ENCODE measurements at places on chromosomes 3 and 15.

DNA sequence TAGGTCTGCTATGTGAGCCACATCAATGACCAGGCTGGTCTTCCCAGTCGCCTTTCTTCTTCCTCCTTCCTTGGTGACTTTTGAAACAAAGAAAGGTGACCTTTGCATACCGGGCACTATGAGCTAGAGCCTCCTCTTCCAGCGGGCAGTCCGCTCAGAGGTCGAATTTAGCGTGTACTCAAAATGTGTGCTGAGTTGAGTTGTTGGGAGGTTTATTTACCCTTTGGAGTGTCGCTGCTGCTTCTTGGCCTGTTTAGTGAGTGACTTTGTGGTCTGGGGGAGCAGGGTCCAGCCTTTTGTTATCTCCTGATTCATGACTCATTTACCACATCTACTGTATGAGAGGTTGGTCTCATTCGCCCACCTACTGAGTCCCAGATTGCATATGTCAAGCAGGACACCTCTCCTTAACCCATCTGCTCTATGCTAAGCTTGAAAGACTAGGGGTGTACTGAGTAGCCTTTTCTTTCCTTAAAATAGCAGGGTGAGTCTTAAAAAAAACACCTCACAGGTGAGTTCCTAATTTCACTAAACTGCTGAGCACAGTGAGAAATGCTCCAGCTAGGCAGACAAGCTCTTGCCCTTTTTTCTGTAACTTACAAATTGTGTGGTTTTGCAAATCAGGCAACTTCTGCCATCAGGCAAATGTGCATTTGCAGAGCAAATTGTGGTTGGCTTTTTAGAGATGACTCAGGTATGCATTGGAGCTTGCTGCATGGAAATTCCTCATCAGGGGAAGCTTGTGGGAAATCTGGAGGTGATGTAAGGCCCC lies 3.2 kb upstream of the SIAH2 start:
- DNase-seq = no peak

- no peak for DNase-seq
These were observed 273.4 kb downstream of the IGSF11 start for GRCh38 chr3:118761291-118761606.

- DNase-seq = peak; percentile 91
These were observed 363.0 kb downstream of the FGF12 start for GRCh38 chr3:192364316-192364715.

DNA sequence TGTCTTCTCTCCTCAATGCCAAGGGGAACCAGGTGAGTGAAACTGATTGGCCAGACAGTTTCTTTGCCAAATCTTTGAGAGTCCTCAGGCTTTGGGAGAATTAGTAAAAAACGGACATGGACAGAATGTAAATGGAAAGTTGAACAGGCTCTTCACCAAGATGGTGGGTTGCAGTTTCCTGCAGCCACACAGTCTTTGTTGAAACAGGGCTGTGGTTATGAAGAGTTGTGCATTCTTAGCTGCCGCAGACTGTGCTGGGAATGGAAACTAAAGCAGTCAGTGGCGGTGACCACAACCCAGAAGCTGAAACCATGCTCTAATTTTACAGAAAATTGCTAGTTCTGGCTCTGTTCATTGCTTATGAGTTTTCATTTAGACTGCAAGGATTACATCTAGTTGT lies 42.1 kb upstream of the TASOR start:
- no peak for DNase-seq

DNA sequence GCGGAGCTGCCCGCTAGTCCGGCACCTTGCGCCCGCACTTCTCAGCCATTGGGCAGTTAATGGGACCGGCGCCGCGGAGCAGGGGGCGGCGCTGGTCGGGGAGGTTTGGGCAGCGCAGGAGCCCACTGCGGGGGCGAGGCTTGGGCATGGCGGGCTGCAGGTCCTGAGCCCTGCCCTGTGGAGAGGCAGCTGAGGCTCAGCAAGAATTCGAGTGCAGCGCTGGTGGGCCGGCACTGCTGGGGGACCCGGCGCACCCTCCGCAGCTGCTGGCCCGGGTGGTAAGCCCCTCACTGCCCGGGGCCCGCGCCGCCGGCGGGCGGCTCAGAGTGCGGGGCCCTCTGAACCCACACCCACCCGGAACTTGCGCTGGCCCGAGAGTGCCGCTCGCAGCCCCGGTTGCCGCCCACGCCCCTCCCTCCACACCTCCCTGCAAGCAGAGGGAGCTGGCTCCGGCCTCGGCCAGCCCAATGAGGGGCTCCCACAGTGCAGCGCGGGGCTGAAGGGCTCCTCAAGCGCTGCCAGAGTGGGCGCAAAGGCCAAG lies 835.0 kb downstream of the TBL1XR1 start:
- no peak for DNase-seq
